Adipose tissue (tissue), 3 donors: ENCODE measurements at places on chromosomes 5 and 9. TPM values are rescaled to one million over a fixed set of nuclear protein-coding genes. Genes with fewer than 3 reads are reported as not detected.

The PCDHB14 gene
- 2.5 TPM for polyA plus RNA-seq

The RAPGEF6 gene
- 1.9 TPM for polyA plus RNA-seq

The C9orf153 gene
- not detected for polyA plus RNA-seq

The MYOT gene
- 0.55 TPM for polyA plus RNA-seq

The SPARC gene
- polyA plus RNA-seq = 1,569 TPM

The TRIM14 gene
- 2.6 TPM for polyA plus RNA-seq

The CER1 gene
- polyA plus RNA-seq = not detected

The FABP6 gene
- not detected for polyA plus RNA-seq

The SPATA31D3 gene
- polyA plus RNA-seq = not detected

The ITK gene
- polyA plus RNA-seq = 1.4 TPM
